ENCODE measurements at places on chromosomes 4 and X.

GRCh38 chr4:158003212-158003611 is 169.6 kb downstream of the GASK1B start:
- DNase-seq = no peak

- DNase-seq = no peak
Measured at GRCh38 chr4:36273276-36273675, 8.1 kb upstream of the DTHD1 start.

GRCh38 chr4:68462691-68463090 is 15.4 kb downstream of the TMPRSS11E start:
- no peak for DNase-seq

DNA sequence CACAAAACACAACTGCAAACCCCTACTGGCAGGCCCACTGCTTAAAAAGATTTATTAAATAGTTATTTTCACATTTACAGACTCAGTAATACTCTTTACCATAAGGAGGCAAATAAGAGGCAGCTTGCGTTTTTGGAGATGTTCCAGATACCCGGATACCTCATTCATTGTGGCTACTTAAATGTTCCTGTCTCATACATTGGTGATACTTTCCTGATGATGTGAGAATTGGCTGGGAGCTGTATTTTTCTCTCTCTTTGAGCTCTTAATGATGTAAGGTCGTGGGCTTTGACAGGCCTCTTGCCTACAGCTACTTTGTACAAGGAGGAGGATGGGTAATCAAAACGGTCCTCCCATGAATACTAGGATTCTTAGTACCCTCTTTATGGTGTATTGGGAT is 101.5 kb downstream of the AKAP4 start:
- no peak for DNase-seq

DNA sequence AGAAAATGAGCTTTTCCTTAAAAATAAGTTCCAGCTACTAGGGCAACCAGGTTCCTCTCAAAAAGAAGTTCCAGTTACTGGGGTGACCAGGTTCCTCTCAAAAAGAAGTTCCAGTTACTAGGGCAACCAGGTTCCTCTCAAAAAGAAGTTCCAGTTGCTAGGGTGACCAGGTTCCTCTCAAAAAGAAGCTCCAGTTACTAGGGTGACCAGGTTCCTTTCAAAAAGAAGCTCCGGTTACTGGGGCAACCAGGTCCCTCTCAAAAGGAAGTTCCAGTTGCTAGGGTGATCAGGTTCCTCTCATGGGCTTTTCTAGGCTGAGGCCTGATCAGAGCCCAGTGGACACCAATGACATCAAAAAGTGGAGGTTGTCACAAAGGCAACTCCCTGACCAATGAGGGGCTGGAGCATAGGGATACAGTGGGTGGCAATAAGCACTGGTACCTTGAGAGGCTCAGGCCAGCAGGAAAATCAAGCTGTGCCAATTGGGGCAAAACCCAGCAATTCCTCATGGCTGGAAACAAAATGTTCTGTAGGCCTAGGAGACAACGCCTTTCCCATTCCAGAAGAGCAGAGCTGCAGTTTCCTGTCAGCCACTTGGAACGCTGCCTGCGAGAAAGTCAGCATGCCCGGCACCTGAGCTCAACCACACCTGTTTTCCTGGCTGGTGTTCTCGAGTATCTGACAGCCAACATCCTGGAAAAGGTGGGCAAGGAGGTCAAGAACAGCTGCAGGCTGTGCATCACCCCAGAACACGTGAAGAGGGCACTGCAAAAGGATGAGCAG is 12.3 kb upstream of the SYTL5 start:
- DNase-seq = no peak

- DNase-seq = no peak
Measured at GRCh38 chr4:184273166-184274147, 55.8 kb upstream of the ENPP6 start.

DNA sequence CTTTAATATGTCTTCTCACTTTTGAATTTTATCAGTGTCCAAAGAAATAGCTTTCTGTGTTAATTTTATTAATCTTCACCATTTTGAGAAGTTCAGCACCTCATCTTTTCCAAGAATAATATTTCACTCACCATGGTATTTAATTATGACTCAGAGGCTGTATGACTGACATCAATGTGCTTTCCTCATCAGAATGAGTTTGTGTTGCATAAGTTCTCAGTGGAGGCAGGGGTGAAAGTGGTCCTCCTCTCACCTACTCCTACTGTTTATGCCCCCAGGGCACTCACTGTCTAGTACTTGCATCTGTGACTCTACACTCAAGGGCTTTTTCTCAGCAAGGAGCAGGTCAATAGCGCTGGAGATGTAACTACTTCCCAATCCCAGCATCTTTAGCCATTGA is 905.3 kb upstream of the INTU start:
- no peak for DNase-seq

DNA sequence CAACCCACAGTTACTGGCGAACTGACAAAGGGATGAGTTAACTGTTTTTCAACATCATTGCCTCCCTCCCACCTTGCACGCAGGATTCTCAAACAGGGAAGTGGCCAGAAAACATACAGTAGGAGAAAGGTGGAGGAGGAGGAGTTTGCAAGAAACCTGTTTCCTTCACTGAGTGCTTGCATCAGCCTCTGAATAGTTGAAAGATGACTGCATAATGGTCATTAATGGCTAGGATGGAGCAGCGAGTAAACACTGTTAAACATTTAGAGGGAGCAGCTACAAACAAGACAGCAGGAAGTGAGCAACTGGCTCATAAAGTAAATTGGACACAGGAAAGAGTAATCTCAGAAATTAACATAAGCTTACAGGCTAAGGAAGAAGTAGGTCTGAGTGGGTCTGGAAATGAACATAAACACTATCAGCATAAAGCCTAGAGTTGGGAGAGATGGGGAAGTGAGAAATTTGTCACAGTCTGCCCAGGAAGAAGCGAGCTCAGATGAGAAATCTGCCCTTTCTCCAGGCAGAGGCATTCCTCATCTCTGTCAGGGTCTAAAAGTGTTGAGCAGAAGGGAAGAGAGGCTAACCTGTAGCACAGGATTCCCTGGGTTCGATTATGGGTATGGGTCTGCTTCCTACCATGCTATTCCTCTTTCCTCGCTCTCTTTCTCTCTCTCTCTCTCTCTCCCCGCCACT is 38.6 kb downstream of the TRPC5OS start:
- DNase-seq = no peak

GRCh38 chrX:123219916-123220315 is 35.8 kb downstream of the GRIA3 start:
- DNase-seq = no peak

DNA sequence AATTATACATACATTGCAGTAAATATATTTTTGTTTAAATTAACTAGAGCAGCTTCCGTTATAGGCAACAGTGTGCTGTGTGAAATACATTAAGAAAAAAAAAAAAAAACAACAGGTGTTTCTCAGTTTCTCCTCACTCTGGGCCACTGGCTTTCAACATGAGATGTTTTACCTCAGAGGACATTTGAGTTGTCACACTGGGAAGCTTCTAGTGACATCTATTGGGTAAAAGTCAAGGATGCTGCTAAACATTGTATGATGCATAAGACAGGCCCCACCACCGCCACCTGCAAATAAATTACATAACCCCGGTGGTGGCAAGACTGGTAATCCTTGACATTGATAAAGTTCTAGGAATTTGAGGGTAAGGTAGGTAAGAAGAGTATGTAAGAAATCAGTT is 1512.2 kb downstream of the C4orf33 start:
- DNase-seq = no peak

GRCh38 chr4:118351851-118352827 is 664 bp downstream of the PRSS12 start:
- DNase-seq = no peak

DNA sequence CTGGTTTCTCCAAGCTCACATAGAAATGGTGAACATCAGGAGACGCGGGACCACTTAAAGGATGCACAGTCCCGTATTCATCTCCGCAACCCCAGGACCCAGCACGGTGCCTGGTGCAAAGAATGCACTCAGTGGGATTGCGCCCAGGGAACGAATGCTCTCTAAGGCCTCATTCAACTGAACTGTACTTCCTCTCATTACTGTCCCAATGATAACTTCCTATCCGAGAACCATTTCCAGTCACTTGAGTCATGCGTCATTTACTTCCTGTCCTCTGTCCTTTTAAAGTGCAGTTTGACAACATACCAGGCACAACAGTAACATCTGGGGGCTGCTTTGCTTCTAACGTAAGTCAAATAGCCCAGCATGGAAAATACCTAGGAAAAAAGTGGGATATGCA is 75.7 kb downstream of the RBM47 start:
- no peak for DNase-seq

DNA sequence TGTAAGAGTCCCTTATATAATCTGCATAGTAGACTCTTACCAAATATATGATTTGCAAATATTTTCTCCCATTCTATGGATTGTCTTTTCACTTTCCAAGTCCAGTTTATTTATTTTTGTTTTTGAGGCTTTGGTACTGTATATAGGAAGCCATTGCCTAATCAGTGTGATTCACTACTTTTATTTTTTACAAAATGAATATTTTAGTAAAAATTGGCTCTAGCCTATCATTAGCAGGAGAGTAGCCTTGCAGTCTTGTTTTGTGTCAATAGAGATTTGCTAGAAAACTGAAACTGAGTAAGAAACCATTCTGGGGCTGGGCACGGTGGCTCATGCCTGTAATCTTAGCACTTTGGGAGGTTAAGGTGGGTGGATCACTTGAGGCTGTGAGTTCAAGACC is 199.9 kb upstream of the MAB21L2 start:
- DNase-seq = no peak

DNA sequence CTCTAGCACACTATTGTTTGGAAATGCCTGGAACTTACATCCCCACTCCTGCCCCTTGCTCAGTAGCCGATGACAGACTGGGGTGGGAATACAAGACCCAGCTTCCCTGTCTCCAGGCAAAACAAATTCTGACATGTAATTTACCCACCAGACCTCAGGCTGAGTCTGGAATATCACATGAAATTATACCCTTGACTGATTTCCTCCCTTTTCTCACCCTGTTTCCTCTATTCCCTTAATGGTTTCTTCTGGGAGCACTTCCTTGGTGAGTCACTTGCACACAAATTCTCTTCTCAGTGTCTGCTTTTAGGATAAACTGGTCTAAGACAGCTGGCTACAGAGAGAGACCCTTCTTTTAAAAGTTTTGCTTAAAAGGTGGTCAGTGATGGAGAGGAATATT is 65.8 kb upstream of the DIPK2B start:
- DNase-seq = no peak

DNA sequence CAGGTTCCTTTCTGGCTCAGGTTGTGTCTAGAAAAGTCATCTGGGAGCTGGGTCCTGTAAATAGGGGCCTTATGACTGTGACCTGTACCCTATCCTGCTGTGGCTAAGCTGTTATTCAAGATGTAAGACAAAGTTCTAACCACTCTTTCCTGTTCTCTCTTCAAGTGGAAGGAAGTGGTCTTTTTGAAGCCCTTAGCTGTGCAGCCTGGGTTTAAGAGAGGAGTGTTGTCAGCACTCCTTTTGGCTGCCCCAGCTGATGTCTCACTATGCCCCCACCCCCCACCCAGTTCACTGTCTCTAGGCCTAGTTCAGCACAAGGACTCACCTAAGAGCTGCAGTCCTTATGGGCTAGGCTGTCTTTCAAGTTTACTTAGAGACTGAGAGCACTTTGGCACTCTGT is 1069.5 kb downstream of the FAM133A start:
- DNase-seq = no peak

DNA sequence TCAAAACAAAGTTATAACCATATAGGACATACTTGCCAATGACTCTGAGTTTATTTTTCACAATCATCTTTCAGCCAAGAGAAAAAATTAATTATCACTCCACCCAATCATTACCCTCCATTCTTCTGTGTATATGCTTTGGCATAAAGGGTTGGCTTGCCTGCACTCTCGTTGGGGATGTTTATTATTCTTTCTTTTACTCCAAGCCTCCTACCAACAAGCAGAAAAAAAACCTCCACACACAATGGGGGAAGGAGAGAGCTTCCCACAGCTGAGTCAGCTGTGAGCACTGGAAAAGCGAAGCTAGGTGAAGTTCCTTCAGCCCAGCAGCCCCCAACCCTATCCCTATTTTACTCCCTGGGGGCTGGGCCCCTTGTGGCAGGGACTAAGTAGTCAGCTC is 1.5 kb downstream of the OPHN1 start:
- no peak for DNase-seq

GRCh38 chr4:146506272-146506671 is 15.5 kb downstream of the SLC10A7 start:
- DNase-seq = no peak

GRCh38 chr4:65671372-65671771 is 1.1 kb upstream of the EPHA5 start:
- DNase-seq = no peak

- no peak for DNase-seq
Measured at GRCh38 chr4:7867701-7868435, 71.8 kb downstream of the AFAP1 start.
